WERI-Rb-1 (cell line): ENCODE measurements at places on chromosomes 4 and X.

DNA sequence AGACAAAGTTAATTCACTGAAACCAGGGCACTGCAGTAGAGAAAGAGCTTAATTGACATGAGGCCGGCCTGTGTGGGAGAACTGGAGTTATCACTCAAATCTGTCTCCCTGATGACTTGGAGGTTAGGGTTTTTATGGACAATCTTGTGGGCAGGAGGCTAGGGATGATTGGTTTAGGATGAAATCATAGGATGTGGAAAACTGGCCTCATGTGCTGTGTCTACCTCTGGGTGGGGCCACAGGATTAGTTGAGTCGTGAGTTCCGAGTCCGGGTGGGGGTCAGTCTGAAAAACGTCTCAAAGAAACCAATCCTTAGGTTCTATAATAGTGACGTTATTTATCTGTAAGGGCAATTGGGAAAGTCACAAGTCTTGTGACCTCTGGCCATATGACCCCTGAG, 68.1 kb downstream of the UCHL1 start:
- no peak for DNase-seq

GRCh38 chr4:54256491-54257486, 27.7 kb downstream of the PDGFRA start:
- no peak for DNase-seq

GRCh38 chrX:9832811-9833210, 46.6 kb downstream of the SHROOM2 start:
- DNase-seq, result no peak

- DNase-seq, result no peak
Observed at GRCh38 chr4:24241511-24241910, 342.8 kb downstream of the DHX15 start.

- no peak for DNase-seq
Observed at GRCh38 chr4:17665346-17665745, 50.9 kb downstream of the MED28 start.

- no peak for DNase-seq
Observed at GRCh38 chr4:123661080-123661737, 264.6 kb downstream of the SPRY1 start.

DNA sequence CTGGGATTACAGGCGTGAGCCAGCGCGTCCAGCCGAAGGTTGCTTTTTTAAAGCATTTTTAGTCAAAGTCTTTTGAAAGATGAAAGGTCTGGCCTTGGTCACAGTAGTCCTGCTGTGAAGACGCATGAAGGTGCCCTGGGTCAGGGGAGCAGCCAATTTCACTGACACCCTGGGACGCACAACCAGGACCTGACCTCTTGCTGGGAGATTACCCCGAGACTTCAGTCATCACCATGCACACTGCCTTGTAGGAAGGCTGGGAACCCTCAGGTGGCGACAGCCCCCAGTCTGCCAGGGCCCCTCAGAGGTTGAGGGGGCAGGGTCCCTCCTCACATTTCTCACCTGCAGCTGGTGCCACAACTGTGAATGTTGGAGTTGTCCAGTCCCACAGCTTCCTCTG, 53.2 kb downstream of the CPLX1 start:
- DNase-seq, result no peak

DNA sequence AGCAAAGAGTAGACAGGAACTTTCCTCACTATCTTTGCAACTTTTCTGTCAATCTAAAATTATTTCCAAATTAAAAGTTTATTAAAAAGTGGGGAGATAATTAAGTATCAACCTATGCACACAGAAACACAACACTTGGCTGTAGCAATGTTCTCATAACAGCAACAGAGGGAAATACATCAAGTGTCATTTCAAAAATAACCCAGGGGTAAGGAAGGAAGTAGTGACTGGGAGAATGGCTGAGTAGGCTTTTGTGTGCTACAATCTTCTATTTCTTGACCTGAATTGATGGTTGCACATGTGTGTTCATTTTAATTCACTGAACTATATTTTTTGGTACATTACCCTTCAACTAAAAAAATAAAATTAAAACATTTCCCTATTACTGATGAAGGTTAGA, 67.5 kb downstream of the ABCG2 start:
- DNase-seq, result no peak

- DNase-seq, result no peak
Observed at GRCh38 chr4:18882468-18882867, 860.9 kb upstream of the LCORL start.

GRCh38 chrX:9903146-9903545, 64.0 kb upstream of the CLDN34 start:
- DNase-seq, result no peak
